ENCODE measurements at places on chromosomes 6 and 20.

GRCh38 chr6:158142789-158143188 is 25.3 kb downstream of the SERAC1 start:
- DNase-seq: no peak

DNA sequence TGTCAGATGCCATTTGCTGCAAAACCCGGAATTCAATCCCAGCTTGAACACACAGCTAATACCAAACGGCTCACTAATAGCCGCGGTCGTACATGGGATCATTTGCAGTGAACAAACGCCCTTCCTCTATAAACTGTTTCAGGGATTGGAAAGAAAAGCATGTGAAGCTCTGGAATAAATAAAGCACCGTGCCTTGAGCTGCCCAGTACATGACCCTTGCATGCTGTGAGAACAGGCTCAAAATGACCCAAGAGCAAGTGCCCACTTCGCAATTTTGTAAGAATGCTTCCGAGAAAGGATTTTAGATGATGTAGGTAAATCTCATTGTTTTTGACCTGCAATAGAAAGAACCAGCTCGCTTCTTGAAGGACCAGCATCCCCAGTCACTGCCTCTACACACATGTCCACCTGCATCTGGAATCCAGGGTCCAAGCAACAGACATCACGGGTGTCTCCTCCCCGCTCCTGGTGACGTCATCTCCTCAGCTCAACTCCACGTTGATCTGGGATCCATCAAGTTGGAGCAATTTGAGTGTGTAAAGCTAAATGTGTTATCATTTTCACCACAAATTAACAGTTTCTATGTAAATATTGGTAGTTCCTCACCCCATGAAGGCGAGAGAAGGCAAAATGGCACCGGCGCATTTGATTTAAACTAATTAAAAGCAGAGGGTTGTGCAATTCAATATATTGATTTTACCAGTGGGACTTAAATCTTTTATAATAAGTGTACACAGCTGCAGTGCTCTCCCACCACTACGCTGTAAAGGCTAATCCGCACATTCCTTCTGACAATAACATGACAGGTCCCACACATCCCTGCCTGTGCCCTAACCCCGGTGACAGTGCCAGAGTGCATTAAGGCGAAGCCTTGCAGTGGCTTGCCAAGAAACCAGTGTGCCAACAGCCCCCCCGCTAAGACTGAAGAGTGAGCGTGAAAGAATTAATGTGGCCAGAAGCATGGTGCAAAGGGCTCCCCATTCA is 6.2 kb downstream of the BMP7 start:
- DNase-seq: peak; percentile 34

GRCh38 chr6:30612687-30613248 is 4.3 kb downstream of the PPP1R10 start:
- peak; percentile 32 for DNase-seq

DNA sequence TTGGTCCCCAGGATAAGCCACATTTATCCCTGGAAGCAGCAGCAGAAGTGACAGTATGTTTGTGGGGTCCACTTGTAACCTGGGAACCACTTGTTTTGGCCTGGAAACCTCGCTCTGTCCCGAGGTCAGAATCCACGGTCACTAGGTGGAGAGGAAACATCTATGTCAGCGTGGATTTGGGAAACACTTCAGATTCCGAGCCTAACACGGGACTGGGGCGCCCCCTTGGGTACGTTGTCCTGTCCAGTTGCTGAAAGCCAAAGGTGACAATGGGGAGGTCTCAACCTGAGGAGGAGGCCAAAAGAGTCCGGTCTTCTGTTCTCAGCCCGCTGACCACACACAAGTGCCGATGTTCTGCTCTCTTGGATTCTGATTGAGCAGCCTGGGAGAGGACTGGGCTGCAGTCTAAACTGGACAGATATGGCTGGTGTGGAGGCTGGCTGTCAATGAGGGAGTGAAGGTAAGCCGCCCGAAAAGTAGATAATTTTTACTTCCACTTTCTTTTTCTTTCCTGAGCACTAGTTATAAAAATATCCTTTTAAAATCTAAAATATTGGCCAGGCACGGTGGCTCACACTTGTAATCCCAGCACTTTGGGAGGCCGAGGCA is 4.9 kb upstream of the ZFP57 start:
- DNase-seq: peak; percentile 68

DNA sequence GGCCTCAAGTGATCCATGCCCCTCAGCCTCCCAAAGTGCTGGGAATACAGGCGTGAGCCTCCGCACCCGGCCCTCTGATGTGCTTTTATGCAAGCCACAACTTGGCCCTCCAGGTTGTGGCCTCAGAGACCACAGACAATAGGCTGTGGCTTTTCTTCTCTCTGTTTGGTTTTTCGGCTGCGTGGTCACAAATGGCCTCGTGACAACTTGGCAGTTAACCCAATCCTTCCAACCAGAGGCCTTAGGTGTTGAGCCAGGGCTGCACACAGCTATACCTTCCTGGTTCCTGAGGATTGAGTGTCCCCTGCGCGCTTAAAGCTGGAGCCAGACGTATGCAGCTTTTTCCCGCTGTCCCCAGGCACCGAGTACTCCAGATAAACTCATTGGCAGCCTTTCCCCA is 6.3 kb upstream of the TGM3 start:
- no peak for DNase-seq

Measured in neural progenitor cell (in vitro differentiated cells).